Suppressor macrophage treated with lipopolysaccharide for 1 hour (primary cell): ENCODE measurements at places on chromosomes 11 and 22.

GRCh38 chr11:94183251-94183885 is 54.7 kb downstream of the PANX1 start:
- DNase-seq: no peak

GRCh38 chr22:49370627-49371301 is 456.9 kb downstream of the BRD1 start:
- no peak for DNase-seq

- DNase-seq: peak; percentile 91
Measured at GRCh38 chr22:37492428-37493344, 6.5 kb upstream of the MFNG start.

DNA sequence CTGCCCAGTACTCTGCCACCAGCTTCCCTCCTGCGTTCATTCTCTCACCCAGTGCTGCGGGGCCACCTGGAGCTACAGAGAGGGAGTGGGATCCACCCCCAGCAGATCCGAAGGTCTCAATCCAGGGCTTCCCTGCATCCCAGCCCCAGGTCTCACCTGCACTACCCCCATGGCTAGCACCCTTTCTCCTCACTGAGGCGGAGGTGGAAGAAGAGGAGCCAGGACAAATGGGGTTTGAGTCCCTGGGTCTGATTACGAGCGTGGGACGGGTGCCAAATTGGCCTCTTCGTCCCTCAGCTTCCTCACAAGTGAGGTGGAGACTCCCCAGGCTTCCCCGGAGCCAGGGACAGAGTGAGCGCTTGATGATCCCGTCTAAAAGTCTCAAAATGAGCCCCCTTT is 64.2 kb downstream of the NFAM1 start:
- DNase-seq: no peak

DNA sequence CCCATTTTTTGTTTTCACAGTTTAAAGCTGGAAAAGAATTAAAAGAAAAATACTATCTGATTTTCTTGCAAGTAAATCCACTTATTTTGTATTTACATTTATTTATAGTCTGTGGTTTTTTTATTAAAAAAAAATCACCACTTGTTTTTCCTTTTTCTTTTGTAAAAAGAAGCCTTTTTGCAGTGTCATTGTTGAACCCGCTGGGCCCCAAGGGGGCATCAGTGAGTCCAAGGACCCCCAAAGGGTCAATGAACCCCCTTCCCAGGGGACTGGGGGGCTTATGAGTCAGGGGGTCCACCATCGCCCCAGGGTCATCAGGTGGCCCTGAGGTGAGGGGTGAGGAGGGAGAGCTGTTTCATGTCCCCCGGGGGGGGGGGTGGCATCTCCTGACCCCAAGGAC is 34.0 kb upstream of the EIF3D start:
- no peak for DNase-seq

- DNase-seq: no peak
Measured at GRCh38 chr11:124923296-124923695, 4.2 kb downstream of the HEPN1 start.

GRCh38 chr22:20244691-20245576 is 23.2 kb downstream of the RTN4R start:
- no peak for DNase-seq

- no peak for DNase-seq
Measured at GRCh38 chr11:117610901-117611300, 186.1 kb downstream of the DSCAML1 start.

DNA sequence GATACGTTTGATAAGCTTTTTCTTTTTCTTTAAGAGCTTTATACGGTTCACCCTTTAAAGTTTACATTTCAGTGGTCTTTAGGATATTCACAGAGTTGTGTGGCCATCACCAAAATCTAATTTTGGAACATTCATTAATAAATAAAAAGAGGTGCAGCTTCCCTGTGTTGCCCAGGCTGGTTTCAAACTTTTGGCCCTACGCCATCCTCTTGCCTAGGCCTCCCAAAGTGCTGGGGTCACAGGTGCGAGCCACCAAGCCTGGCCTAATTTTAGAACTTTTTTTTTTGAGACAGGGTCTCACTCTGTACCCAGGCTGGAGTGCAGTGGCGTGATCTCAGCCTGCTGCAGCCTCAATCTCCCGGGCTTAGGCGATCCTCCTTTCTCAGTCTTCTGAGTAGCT is 30.6 kb downstream of the MED15 start:
- DNase-seq: no peak

GRCh38 chr11:7965386-7965785 is at the start of gene NLRP10:
Gene NLRP10 (minus strand): TSS chr11:7965447. CDS start chr11:7963495, 1,952 bp downstream.
- DNase-seq: no peak

DNA sequence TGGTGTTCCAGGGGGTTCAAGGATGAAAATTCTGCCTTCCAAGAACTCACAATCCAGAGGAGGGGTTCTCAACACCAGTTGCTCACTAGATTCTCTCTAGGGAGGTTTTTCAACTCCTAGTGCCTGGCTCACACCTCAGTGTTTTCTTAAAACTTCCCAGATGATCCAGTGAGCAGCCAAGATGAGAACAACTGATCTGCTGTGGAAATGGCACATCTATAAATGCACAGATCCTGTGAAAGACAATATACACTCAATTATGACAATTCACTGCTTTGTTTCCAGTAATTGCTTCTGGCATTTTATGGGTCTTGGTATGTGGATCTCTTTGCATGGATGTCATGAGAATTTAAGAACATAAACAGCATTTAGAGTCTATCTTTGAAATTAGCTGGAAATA is 45.2 kb upstream of the PRSS23 start:
- DNase-seq: no peak
